ENCODE measurements at places on chromosomes 2 and 18. TPM values are rescaled to one million over a fixed set of nuclear protein-coding genes. Genes with fewer than 3 reads are reported as not detected.

The FEV gene
- total RNA-seq = not detected

The FSHR gene
- not detected for total RNA-seq

The TFCP2L1 gene
- total RNA-seq = 50.5 TPM

The KLHL30 gene
- 0.48 TPM for total RNA-seq

The STARD6 gene
- not detected for total RNA-seq

The VRK2 gene
- 27.5 TPM for total RNA-seq

The RGPD3 gene
- total RNA-seq = 0.33 TPM

The FHL2 gene
- total RNA-seq = 363 TPM

The DSC2 gene
- 88.7 TPM for total RNA-seq

GRCh38 chr18:40148960-40149359 lies 1806.1 kb upstream of the PIK3C3 start:
- DNase-seq = no peak

DNA sequence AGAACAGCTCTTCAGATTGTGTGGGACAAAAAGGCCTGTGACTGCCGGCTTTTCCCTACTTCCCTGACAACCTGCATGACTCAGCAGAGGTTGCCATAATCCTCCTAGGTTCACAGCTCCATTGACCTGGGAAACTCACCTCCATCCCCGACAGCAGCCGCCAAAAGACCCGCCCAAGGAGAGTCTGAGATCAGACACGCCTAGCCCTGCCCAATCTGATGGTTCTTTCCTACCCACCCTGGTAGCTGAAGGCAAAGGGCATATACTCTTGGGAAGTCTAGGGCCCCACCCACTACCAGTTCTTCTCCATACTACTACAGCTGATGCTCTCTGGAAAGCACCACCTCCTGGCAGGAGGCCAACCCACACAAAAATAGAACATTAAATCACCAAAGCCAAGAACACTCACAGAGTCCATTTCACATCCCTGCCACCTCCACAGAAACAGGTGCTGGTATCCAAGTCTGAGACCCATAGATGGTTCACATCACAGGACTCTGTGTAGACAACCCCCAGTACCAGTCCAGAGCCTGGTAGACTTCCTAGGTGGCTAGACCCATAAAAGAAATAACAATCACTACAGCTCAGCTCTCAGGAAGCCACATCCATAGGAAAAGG lies 140.6 kb downstream of the NETO1 start:
- peak; percentile 29 for DNase-seq

DNA sequence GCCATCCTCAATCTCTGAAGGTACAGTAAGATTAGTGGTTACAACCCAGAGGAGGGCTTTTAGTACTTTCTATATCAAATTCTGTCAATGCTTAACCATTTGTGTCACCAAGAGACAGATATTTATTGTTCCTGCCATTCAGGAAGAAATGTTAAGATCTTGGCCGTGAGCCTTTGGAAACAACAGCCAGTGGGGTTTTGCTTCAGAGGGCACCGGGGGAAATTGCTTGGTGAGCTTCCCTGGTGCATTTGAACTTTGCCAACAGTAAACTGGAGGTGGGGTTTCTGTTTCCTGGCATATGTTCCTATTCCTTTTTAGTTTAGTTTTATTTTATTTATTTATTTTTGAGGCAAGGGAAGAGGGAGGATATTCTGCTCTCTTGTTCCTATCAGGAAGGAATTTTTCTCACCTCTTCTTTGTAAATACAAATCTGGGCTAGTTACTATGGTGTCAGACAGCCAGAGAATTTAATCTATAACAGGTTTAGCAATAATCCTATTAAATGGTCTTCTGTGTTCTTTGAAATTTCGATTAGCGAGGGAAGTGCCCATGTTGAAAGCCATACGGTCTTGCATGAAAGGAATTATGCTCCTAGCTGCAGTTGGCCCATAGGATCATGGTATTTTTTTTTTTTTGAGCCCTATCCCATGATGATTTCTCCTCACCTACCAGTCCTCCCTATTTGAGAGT lies 95.7 kb downstream of the MAIP1 start:
- no peak for DNase-seq

DNA sequence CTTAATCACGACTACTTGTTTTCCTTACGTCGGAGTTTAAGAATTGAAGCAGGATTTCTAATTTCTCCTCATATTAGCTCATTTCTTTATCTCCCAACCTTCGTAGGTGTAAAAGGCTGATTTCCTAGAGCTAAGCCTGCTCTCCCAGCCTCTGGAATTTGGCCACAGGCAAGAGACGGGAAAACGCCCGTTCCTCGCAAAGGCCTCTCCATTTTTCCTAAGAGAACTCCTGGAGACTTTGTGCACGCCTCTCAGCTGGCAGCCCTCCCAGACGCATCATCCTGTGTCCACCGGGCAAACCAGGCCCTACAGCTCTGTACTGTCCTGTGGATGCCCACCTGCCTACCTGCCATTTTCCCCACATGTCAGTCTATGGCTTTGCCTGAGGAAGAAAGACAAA lies 106.3 kb downstream of the FTCDNL1 start:
- DNase-seq = no peak

GRCh38 chr2:111896576-111896975 lies 1.8 kb upstream of the MERTK start:
- peak; percentile 71 for DNase-seq

DNA sequence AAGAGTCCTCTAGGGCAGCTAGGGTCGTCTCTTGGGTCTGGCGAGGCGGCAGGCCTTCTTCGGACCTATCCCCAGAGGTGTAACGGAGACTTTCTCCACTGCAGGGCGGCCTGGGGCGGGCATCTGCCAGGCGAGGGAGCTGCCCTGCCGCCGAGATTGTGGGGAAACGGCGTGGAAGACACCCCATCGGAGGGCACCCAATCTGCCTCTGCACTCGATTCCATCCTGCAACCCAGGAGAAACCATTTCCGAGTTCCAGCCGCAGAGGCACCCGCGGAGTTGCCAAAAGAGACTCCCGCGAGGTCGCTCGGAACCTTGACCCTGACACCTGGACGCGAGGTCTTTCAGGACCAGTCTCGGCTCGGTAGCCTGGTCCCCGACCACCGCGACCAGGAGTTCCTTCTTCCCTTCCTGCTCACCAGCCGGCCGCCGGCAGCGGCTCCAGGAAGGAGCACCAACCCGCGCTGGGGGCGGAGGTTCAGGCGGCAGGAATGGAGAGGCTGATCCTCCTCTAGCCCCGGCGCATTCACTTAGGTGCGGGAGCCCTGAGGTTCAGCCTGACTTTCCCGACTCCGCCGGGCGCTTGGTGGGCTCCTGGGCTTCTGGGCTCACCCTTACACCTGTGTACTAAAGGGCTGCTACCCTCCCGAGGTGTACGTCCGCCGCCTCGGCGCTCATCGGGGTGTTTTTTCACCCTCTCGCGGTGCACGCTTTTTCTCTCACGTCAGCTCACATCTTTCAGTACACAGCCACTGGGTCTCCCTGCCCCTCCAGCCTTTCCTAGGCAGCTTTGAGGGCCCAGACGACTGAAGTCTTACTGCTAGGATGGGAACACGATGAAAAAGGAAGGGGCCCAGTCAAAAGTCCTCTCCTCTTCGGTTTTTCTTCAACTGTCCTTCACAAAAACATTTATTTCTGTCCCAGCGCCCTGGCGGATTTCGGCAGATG lies 8.1 kb downstream of the SIX2 start:
- DNase-seq = no peak

DNA sequence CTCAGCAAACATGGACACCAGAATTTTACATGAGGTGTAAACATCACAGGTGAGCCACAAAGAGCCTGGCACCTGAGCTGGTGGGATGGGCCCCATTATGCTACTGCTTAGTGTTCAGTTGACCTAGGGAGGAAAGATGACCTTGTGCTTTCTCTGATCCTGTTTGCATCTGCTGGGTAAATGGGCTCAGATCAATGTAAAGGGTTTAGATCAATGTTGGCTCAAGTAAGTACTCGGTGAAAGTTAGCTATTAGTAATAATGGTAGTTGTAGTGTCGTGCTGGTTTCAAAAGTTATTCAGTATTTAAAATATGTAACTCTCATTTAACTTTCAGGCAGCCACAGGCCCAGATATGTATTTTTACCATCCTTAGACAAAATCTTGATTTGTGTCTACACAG lies 19.8 kb downstream of the ABHD3 start:
- no peak for DNase-seq

- DNase-seq = no peak
These were observed 277.3 kb upstream of the DOK6 start for GRCh38 chr18:69123421-69123820.

DNA sequence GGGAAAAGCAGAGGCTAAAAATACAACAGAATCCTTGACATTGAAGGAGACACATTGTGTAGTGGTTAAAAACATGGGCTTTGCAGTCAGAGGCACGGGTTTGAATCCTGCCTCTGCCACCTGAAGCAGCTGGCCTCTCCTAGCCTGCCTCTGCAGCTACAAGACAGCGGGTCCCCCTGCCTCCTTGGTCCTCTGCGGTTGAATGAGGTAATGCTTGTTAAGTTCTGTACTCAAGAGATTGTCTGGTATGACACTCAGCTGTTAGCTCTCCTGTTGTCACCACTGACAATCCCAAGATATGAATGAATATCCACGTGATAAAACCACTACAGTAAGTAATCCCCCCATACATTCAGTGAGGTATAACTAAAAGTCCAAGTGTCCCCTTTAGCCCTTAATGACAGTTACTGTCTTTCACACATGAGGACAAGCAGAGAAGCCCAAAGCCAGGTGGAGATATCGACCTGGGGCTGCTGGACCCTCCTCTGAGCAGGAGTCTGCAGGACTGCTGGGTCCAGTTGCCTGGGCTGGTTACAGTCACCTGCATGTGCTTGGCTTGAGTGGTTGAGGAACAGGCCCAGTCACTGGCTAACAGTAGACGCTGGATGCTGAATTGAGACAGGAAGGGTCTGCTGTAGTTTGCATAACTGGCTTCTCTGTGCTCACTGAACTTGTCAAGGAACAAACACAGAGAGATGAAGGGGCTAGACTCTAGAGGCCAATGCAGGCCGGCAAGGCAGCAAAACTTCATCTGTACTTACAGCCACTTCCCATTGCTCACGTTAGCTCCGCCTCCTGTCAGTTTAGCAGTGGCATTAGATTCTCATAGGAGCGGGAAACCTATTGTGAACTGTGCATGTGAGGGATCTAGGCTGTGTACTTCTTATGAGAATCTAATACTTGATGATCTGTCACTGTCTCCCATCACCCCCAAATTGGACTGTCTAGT lies 85.5 kb downstream of the TGFA start:
- DNase-seq = no peak

DNA sequence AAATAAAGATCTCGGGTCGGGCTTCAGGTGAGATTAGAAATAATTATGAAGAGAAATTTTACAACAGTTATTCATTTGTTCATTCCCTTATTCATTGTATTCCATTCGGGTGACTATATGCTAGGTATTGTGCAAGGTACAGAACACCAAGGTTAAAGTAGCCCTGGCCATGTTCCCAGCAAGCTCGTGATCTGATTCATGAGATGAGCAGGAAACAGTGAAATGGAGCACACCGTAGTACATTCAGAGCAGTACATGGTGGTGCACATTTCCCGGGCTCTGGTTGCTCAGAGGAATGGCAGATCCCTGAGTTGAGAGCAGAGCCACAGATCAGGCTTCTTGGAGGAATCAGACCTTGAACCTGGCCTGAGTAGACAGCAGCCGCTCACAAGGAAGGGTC lies 87.7 kb downstream of the PRKRA start:
- peak; percentile 93 for DNase-seq

GRCh38 chr18:62857263-62857976 lies 142.1 kb downstream of the PHLPP1 start:
- DNase-seq = no peak

- no peak for DNase-seq
These were observed at the start of gene IGFBP5 for GRCh38 chr2:216695401-216695821. TSS of gene IGFBP5 (minus strand) at chr2:216695549. CDS start at chr2:216694775, 774 bp downstream.

DNA sequence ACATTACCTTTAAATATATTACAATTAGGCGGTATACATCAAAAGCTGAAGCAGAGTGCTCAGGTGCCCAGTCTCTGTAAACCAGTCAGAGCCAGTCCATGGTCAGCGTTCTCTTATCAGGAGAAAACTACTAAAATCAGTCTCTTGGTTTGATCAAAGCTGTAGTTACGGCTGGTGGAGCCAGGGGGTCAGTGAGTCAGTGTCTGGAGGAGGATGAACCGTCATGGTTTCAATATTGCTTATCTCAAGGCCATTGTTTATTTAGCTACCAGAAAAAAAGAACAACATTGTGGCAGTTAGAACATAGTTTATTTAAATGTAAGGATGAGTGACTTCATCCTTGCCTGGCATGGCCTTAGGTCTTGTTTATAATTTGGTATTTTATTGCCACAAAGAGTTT lies 71.3 kb upstream of the NYAP2 start:
- no peak for DNase-seq

DNA sequence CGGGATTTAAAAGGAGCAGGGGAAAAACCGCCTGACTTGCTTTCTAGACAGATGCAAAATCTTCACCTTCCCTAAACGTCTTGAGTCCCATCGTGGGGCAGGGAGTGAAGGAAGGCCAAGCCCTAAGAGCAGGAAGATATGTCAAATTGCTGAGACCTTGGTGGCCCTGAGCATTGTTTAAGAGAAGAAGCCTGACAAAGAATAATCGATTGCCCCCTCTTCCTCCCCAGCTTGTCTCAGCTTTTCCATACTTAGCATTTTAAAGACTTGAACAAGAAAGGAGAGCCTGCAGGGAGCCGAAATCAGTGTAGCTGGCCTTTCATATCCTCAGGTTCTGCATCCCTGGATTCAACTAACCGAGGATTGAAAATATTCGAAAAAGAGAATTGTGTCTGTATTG lies 157.6 kb upstream of the DLX2 start:
- no peak for DNase-seq

DNA sequence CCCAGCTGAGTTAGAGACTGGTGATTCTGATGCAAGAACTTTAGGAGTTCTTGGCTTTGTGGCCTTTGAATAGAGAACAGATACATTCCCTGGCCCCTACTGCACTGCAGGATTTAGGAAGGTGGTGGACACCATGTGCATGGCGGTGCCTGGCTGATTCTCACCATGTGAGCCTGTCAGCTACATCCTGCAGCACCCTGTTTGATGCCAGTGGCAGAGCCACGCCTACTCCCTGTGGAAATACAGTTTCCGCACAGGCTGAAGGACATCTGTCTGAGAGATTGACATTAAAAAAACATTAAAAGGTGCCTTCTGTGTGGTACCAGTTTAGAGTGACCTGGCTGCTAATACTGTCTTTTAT lies 50.0 kb downstream of the KCNE4 start:
- DNase-seq = no peak

All from mammary epithelial cell (primary cell).